Immature natural killer cell (primary cell): ENCODE measurements at places on chromosomes 5 and 9.

DNA sequence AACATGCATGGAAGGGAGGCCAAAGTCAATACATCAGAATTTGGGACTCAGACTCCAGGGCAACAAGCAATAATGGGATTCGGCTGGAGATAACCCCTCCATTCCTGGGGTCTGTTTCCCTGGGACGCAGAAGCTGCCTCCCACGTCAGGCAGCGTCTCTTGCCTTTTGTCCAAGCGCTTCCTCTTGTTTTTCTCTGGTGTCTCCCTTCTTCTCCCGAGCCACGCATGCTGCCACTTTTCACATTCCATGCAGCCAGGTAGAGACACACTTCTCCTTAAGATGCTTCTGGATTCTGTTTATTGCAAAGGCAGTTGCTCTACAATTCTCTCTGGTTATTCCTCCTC lies 267.3 kb downstream of the AOPEP start:
- DNase-seq, result no peak
- peaks cover 4% of the 10 kb centered on the region for H3K27me3 ChIP-seq
- no peaks in the 10 kb centered on the region for H3K4me1 ChIP-seq

DNA sequence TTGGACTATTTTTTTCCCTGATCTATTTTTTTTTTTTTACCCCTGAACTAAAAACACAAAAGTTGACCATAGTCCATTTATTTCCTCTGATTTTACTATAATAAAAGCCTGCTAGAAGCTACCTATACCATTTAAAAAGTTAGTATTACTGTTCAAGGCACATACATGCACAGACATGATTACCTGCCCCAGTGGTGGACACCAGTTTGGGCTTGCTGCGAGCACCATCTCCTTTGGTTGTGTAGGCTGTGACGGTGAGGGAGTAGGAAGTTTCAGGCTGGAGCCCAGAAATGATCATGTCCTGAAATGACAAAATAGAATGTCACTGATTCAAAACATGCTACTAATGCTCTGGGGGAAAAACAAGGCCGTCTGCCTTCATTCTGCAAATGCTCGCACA lies 693.1 kb upstream of the DMAC1 start:
- no peak for DNase-seq
- H3K27ac ChIP-seq, result no peak overlapping the region
- peaks cover 2% of the 10 kb centered on the region for H3K27me3 ChIP-seq
- no peak overlapping the region for H3K4me3 ChIP-seq

GRCh38 chr5:1570975-1571374 lies 47.2 kb upstream of the LPCAT1 start:
- no peaks in the 10 kb centered on the region for H3K36me3 ChIP-seq
- no peak for DNase-seq

DNA sequence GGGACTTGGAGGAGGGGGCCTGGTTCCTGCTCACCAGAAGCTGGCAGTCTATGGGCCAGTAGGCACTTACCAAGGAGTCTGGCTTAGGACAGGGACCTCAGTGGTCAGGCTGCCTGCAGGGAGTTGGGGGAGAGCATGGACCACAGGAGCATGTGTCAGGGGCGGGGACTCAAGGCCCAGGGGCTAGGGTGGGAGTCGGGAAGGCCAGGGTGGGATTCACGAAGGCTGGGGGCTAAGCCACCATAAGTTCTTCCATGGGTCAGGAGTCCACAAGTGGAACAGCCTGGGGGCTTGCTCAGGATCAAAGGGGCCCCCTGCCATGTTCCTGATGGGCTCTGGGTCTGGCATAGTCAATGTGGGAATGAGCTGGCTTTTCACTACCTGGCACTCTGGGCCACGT lies 11.5 kb upstream of the SLC25A48 start:
- peaks cover 2% of the 10 kb centered on the region for H3K27me3 ChIP-seq
- H3K4me3 ChIP-seq, result no peak overlapping the region
- DNase-seq, result no peak

GRCh38 chr9:107684224-107684623 lies 194.7 kb upstream of the KLF4 start:
- no peaks in the 10 kb centered on the region for H3K36me3 ChIP-seq
- H3K27ac ChIP-seq, result no peak overlapping the region
- no peak for DNase-seq
- H3K27me3 ChIP-seq, result peaks cover 2% of the 10 kb centered on the region
- no peaks in the 10 kb centered on the region for H3K4me1 ChIP-seq

DNA sequence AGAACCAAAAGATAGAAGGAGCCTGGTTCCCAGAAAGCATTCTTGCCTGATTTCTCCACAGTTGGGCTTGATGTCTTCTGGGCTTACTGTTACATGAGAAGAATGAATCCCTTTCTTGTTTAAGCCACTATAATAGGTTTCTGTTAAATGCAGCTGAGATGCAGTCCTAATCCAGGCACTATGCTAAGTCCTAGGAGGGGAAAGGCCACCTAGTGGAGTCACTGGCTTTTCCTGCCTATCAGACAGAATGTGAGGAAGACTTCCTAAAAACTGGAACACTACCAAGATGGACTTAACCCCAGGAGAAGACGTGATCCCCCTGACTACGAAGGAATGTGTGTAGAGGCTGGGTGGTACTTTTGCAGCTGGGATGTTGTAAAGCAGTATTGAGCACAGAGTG lies 34.3 kb upstream of the FSD1L start:
- peaks cover 4% of the 10 kb centered on the region for H3K4me1 ChIP-seq
- H3K4me3 ChIP-seq, result no peak overlapping the region
- H3K27me3 ChIP-seq, result peaks cover 19% of the 10 kb centered on the region

DNA sequence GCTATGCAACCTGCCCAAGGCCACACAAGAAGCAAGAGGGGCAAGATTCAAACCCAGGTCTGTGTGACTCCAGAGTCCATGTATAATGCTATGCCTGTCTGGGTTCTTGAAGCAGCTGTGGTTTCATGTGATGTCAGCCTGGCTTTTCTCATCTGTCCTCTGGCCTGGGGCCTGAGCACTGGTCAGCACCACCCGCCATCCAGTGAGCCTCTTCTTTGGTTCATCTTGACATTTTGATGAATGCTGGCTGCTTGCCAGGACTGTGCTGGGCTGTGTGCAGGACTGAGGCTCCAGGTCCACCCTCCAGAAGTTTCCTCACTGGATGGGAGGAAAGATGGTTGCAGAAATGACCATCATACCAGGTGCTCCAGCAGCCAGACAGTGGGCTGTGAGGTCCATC lies 61.5 kb downstream of the TSTD2 start:
- peaks cover 11% of the 10 kb centered on the region for H3K27me3 ChIP-seq
- no peaks in the 10 kb centered on the region for H3K36me3 ChIP-seq
- peaks cover 23% of the 10 kb centered on the region for H3K4me1 ChIP-seq
- H3K4me3 ChIP-seq, result no peak overlapping the region
